Heart left ventricle (tissue), 16 donors: ENCODE measurements at places on chromosomes 12 and 14. TPM values are rescaled to one million over a fixed set of nuclear protein-coding genes. Genes with fewer than 3 reads are reported as not detected.

The RILPL1 gene
- polyA plus RNA-seq, result 95.9 TPM

The LEMD3 gene
- polyA plus RNA-seq, result 4.9 TPM

The RNF212B gene
- not detected for polyA plus RNA-seq

The C12orf42 gene
- not detected for polyA plus RNA-seq

The REP15 gene
- polyA plus RNA-seq, result 4.4 TPM

The CD69 gene
- polyA plus RNA-seq, result 0.30 TPM

The LRP1-AS gene
- polyA plus RNA-seq, result not detected

The ACOT2 gene
- polyA plus RNA-seq, result 79.0 TPM

The KRT2 gene
- not detected for polyA plus RNA-seq

The C12orf54 gene
- not detected for polyA plus RNA-seq

The SSPN gene
- polyA plus RNA-seq, result 7.5 TPM

The VASH1 gene
- polyA plus RNA-seq, result 25.2 TPM

The SLC39A5 gene
- 0.12 TPM for polyA plus RNA-seq

The ANKRD52 gene
- polyA plus RNA-seq, result 36.7 TPM

The PLEKHG7 gene
- polyA plus RNA-seq, result not detected

The LIN7A gene
- polyA plus RNA-seq, result 21.6 TPM

The KHNYN gene
- 34.5 TPM for polyA plus RNA-seq

The CPM gene
- 10.7 TPM for polyA plus RNA-seq

The HEATR5A gene
- 22.4 TPM for polyA plus RNA-seq

The HOMEZ gene
- 9.2 TPM for polyA plus RNA-seq

The GCH1 gene
- polyA plus RNA-seq, result 1.9 TPM
